ENCODE measurements at places on chromosomes 7 and 10.

- no peak for DNase-seq
These were observed 1.8 kb downstream of the ALOX5 start for GRCh38 chr10:45375716-45376231.

DNA sequence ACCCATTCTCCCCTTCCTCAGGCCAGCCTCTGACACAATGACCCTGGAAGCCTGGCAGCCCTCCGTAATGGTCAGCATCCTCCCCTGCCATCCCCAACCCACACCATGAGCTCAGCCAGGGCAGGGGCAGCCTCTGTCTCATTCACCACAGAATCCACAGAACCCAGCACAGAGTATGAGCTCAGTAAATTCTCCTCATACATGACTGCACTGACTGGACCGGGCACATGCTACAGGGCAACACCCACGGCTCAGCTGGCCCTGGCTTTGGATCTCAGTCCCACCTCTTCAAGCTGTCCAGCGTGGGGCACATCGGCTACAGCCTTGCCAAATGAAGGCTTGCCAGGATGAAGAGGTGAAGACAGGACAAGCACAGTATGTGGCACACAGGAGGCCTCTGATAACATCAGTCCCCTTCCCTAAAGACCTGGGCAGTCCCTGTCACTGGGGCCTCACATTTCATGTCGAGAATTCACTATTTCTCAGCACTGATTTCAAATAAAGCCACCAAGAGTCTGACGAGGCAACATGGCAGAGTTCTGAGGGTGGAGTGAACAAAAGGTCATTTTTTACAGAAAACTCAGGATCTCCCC, 7.9 kb downstream of the GPRIN2 start:
- DNase-seq, result no peak

- DNase-seq, result no peak
These were observed 265.2 kb upstream of the PHF14 start for GRCh38 chr7:10708447-10708846.

GRCh38 chr7:40223451-40224127, 88.8 kb downstream of the SUGCT start:
- no peak for DNase-seq

DNA sequence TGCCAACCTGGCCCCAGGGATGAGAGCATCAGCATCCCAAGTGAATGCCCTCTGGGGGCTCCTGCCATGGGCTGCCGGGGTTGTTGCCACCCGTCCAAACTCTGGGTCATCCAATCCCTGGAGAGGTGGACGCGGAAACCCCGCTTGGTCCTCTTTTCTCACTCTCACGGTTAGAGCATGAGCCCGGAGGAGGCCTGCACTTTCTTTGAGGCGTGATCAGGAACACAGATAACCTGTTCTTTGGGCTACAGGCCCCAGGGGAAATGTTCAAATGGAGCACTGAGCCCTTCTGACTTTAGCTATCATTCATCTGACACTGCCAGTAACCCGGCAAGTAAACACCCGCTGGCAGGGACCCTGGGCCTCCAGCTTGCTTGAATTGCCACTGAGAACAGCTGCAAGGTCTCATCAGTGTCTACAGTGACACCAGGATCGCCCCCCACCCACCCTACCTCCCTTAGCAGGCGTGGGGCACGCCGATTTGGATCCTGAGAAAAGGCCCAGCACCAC, 29.4 kb upstream of the SLF2 start:
- no peak for DNase-seq

DNA sequence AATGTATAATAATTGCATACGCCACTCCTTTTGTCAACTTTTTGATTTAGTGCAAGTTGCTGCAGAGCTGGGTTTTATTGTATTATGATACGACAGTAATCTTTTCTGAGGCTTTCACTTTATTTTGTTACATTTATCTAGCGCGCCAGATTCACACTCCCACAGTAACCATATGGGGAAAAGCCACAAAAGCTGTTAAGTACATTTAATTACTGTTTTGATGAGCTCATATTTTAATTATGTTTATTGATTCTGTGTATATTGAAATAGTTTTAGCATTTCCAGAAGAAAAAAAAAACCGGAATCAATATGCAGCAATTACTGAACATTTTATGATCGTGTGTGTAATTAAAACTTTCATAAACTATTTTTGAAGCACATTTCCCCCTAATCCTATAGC, 118.5 kb downstream of the RAB11FIP2 start:
- no peak for DNase-seq

GRCh38 chr10:32905466-32905865, 52.6 kb downstream of the ITGB1 start:
- DNase-seq, result no peak

DNA sequence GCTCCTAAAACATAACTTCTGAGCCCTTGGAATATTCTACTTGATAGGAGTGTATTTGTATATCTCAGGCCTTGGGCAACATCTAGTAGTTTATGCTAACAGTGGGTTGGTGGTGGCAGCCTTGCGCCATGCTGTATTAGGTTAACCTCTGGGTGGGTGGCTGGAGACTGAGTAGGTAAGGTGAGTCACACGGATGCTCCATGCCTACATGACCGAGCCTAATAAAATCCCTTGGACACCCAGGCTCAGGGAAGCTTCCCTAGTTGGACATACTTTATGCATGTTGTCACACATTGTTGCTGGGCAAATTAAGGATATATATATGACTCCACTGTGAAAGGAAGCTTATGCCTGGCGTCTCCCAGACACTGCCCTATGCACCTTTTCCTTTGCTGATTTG, 6.0 kb upstream of the DAGLB start:
- no peak for DNase-seq

DNA sequence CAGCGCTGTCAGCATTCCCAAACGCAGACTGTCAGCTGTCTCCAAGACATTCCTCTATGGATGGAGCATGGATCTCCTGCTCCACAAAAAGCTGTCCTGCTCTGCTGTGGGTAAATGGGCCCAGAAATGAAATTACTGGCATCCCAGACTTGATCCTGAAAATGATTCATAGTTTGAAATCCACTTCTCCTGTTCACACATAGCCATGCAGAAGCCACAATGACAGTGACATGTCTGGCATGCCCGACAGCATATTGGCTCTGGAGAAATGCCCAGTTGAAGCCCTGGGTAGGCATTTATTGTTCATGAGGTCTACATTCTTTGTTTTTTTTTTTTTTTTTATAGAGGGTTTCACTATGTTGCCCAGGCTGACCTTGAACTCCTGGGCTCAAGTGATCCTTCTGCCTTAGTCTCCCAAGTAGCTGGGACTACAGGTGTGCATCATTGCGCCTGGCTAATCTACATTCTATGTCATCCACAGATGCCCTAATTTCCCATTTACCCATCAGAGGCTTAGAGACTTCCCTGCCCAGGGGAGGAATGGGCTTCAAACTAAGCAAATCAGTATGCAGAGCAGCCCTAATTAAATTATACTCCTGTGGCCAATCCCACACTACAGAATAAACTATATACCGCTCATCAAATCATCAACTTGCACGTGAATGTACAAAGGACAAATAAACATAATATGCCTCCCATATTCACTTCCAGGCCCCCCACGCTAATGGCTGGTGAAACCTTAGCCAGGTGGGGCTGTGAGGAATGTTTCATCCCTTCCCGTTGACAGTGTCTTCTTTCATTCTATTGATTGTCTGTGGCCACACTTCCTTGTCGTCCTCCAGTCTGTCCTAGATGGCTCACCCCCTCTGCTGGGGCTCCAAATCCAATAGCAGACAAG, 61.8 kb upstream of the EEPD1 start:
- DNase-seq, result no peak

DNA sequence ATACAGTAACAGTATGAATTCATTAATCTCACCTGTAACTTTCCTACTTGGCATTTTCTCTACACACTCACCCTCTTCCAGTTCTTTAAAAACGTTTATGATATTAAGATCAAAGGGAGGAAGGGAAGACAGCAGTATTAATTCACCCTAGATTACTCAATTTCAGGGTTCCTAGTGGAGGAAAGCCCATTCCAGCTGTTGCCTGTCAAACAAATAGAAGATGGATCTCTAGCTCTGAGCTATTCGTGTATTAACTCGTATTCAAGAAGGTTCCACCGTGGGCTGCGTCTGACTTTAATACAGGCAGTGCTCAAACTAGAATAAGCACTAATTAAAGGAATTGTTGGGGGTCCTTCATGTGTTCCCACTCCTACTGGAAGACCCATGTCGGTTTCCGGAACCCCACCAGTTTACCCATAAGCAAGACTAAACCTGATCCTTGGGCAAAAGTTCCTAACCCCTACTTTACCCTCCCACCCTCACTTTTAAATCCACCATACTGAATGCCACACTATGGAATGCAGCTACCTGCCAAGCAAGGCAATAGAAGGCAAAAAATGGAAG, 2.1 kb downstream of the NANOS1 start:
- no peak for DNase-seq

DNA sequence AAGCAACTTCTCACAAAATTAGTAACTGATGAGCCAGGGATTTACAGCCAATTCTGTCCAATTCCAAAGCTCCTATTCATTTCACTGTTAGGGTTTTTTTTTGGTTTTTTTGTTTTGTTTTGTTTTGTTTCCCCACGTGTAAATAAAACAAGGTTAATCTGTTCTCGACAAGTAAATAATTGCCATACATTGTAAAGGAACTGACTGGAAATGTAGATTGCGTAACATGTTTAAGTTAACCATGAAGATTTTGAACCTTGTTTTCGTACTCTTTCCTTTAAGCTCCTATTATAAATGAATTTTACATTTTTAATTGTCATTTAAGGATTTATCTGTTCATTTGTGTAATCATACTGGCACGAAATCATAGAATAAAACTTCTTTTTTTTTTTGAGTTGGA, 42.0 kb upstream of the FOXP2 start:
- no peak for DNase-seq

GRCh38 chr7:1899951-1900762, 230.1 kb downstream of the ELFN1 start:
- no peak for DNase-seq

- DNase-seq, result no peak
These were observed 59.8 kb downstream of the CPVL start for GRCh38 chr7:29086545-29086944.

GRCh38 chr10:128048819-128049210, 77.4 kb downstream of the MKI67 start:
- DNase-seq, result no peak

DNA sequence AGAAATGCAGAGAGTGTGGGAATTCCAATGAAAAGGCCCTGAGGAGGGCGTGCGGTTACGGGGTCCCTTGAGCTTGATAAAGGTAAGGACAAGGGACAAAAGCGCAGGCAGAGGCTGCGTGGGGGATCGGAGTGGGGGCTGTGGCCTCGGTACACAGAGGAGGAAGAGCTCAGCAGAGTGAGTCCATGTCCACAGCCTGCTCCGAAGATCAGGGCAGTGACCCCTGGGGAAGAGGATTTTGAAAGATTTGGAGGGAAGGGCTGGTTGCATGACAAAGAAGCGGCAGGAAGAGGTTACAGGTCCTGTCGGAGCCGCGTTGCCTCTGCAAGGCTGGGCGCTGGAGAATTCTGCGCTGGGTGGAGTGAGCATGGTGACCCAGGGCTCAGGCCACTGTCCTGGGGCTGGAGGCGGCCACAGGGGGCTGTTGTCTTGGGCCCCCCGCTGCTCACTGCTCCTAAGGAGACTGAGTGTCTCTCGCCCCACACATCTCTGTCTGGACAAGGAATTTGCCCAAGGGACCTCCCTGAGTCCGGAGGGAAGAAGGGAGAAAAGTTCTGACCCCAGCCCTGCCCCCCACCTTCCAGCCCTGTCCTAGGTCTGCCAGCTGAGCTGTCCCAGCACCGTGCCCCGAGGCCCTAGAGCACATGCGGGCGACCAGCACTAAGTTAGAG, 69.8 kb upstream of the INSIG1 start:
- DNase-seq, result no peak

- no peak for DNase-seq
These were observed 292.9 kb upstream of the PITRM1 start for GRCh38 chr10:3465406-3465891.

- no peak for DNase-seq
These were observed 68.6 kb downstream of the ZMIZ1 start for GRCh38 chr10:79137300-79137756.

- DNase-seq, result no peak
These were observed 14.6 kb downstream of the VOPP1 start for GRCh38 chr7:55557666-55558188.

DNA sequence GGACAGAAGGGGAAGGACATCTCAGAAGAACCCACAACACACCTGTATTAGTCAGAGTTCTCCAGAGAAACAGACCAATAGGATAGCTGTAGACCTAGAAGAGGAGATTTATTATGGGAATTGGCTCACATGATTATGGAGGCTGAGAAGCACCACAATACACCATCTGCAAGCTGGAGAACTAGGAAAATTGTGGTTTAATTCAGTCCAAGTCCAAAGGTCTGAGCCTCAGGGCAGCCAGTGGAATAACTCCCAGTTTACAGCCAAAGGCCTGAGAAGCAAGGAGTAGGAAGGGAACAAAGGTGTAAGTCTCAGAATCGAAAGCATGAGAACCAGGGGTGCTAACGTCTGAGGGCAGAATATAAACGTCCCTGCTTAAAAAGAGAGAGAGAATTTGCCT, 99.6 kb upstream of the AUTS2 start:
- DNase-seq, result no peak

GRCh38 chr10:14296065-14296709, 34.5 kb downstream of the FRMD4A start:
- DNase-seq, result no peak

- peak; percentile 40 for DNase-seq
These were observed 53.6 kb upstream of the TMEM72 start for GRCh38 chr10:44857363-44858016.

DNA sequence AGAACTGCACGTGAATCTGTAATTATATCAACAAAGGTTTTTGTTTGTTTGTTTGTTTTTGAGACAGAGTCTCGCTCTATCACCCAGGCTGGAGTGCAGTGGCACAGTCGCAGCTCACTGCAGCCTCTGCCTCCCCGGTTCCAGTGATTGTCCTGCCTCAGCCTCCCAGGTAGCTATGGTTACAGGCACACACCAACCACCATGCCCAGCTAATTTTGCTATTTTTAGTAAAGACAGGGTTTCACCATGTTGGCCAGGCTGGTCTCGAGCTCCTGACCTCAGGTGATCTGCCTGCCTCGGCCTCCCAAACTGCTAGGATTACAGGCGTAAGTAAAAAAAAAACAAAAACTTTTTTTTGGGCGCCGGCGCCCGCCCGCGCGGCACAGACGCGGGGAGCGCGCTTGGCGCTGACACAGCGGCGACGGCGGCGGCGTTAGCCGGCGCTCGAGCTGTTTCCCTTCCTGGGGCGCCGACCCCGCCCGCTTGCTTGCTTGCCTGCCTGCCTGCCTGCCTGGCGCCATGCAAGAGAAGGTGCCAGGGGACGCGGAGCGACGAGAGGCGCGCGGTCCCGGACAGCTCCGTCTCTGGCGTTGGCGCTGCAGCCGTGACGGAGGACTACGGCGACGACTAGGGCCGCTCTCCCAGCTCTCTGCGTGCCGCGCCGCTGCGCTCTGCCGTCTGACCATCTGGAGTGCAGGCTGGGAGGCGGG, 171.4 kb upstream of the NUPR2 start:
- DNase-seq, result peak; percentile 3
